NCI-H2029 treated with DMSO at 0.1 percent for 48 hours (cell line): ENCODE measurements at places on chromosomes 6 and 20.

DNA sequence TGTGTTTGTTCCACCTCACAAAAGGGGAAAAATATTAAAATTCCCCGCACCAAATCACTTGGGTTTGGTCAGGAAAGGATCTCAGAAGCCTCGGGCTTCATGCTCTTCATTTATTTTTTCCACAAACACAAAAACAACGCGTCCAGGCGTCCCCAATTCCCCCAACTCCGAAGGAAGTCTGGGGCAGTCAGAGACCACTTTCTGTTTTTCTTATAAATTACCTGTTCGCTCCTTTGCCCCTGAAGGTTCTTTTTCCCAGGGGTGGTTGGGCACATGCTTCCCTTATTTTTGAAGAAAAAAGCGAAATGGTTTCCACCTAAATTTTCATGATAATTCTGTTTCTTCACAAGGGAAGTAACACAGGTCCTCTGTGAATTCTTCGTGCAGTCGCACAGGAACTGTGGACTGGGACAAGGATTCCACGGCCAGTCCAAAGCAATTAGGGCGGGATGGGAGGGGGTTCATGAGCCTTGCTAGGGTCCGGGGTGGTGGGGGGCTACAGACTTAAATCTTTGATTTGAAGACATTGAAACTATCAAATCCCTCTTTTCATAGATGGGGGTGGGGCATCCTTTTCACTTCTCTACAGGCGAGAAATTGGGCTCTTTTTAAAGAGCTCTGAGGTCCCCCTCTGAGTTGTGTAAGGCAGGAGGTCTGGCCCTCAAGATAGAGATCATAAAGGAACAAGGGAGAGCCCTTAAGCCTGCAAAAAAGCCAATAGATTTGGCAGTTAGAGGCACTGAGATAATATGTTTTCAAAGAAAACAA lies 30.5 kb upstream of the HFE start:
- DNase-seq: no peak

DNA sequence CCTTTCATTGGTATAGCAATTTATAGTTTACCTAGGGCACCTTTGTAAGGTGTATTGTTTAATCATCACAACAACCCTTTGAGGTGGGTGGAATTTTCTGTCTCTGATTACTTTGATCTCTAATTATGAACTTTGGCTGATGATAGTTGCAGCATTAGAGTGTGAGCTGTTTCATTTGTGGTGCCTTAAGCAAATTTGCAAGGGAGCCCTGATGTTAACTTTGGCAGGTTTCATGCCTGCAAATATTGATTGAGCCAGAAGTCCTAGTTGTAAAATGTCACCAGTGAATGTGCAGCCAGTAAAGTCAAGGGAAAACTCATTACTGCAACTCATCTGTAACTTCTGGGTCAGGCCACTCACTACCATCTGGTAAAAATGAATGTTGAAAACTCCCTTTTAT lies 29.8 kb downstream of the CTNNBL1 start:
- no peak for DNase-seq

- peak; percentile 26 for DNase-seq
Measured at GRCh38 chr6:32700391-32701040, 34.1 kb upstream of the HLA-DQB1 start.

DNA sequence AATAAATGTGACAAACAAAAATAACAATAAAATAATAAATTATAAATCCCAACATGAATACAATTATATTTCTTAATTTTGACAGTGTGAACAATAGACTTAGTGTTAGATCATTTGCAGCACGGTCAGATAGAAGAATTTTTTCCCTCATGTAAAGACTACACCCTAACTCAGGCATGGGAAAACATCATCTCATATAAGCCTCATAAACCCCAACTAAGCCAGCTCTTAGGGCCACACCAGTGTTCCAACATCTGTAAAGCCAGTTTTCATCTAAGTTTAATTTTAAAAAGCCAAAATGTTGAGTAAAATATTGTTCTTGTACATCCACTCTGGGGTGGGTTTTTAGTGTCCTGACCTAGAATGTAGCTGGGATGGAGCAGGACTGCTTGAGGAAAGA lies 167.4 kb downstream of the QRSL1 start:
- DNase-seq: no peak

DNA sequence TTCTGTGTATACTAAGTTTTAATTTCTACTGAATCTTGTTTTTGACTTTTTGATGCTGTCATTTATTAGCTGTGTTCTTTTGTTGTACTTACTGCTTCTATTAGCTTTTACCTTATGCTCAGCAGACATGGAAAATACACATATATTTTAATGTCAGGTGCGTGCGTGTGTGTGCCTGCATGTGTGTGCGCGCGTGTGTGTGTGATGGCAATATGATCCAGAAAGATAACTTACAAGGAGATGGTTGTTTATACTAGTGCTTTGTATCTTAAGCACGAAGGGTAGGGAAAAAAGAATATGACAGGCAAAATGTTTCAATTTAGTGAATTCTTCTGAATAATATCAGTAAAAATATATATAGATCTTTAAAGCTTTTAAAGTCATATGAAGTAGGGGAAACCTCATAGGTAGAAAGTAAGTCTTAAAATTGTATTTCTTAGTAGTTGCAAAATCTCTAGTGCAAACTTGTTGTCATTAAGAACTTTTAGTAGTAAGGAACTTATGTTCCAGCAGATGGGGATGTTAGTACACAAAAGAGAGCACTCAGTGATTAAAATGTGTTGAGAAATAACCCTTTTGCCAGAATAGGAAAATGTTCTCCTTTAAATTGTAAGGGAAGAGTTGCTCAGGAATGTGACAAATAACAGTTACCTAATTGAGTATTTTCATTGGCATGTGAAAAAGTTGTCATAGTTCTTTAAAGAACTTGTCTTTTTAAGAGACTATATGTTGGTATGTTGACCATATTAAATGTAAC lies 13.2 kb downstream of the QKI start:
- DNase-seq: no peak

- no peak for DNase-seq
Measured at GRCh38 chr20:33864324-33864963, 53.3 kb downstream of the CHMP4B start.

- no peak for DNase-seq
Measured at GRCh38 chr20:57743450-57744095, 33.8 kb upstream of the PMEPA1 start.

DNA sequence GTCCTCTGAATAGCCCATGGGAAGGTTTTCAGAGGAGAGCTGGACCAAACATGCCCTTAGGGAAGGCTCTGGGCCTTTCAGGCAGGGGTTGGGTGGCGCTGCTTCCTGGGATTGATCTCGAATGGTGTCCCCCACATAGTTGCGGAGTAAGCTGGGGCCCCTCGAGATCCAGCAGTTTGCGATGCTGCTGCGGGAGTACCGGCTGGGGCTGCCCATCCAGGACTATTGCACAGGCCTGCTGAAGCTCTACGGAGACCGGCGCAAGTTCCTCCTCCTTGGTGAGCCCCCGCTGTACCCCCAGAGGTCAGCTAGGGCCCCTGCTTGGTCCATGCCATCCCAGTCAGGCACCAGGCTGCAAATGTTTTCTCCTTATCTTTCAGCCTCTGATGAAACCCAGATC lies 19.3 kb downstream of the CCM2L start:
- DNase-seq: no peak

DNA sequence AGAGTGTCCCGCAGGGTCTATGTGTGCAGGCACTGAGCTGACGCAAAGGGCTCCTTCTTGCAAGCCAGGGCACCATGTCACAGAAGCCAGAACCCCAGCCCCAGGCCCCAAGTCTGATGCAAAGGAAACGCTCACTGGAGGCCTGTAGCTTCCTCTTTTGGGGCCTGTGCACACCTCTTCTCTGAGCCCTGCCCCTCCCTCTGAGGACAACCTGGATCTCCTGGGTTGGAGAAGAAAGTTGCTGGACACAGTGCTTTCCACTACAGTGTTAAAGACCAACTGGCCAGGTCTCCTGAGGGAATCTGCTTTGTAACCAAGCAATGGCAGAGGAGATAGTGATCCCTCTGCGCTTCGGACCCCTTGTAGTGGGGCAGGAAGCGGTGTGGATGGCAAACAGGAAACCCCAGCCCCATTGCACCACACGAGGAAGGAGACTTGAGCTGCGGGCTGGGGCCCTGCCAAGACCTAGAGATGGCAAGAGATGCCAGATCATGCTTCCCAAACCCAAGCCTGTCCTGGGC lies 90.0 kb downstream of the PRND start:
- DNase-seq: no peak

- no peak for DNase-seq
Measured at GRCh38 chr6:170155464-170156196, 135.2 kb downstream of the DLL1 start.

DNA sequence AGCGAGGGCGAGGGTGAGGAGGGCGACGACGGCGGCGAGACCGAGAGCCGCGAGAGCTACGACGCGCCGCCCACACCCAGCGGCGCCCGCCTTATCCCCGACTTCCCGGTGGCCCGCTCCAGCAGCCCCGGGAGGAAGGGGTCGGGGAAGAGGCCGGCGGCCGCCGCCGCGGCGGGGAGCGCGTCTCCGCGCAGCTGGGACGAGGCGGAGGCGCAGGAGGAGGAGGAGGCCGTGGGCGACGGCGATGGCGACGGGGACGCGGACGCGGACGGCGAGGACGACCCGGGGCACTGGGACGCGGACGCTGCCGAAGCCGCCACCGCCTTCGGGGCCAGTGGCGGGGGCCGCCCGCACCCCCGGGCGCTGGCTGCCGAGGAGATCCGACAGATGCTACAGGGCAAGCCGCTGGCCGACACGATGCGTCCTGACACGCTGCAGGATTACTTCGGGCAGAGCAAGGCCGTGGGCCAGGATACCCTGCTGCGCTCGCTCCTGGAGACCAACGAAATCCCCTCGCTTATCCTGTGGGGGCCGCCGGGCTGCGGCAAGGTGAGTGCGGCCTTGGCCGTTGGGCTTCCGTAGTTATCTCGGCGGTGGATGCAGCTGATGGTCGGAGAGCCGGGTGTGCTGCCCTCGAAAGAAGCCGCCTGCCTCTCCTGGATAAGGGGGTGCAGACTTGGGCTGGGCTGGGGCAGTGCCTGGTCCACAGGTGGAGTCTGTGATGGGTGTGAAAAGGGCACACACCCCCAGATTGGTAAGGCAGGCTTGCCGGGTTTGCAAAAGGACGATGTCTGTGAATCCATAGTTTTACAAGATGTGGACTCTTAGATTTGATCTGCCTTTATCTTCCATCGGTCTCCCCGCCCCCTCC lies 938 bp downstream of the WRNIP1 start:
- DNase-seq: no peak

DNA sequence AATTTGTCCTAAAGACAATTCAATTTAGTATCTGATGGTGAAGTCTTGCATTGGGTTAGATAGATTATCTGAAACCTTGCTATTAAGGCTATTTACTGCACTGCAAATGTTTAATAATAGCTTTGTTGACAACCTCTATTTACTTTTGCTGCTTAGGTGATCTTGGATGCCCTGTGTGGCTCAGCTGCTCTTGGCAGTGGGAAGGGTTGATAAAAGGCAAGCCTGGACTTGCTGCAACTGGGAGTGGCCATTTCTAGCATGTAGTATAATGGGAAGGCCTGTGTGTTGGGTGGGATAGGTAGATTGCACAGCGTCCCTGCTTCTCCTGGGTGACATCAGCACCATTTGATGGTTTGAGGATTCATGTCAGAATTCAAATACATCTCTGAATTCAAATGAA lies 49.1 kb downstream of the ARMC2 start:
- no peak for DNase-seq

DNA sequence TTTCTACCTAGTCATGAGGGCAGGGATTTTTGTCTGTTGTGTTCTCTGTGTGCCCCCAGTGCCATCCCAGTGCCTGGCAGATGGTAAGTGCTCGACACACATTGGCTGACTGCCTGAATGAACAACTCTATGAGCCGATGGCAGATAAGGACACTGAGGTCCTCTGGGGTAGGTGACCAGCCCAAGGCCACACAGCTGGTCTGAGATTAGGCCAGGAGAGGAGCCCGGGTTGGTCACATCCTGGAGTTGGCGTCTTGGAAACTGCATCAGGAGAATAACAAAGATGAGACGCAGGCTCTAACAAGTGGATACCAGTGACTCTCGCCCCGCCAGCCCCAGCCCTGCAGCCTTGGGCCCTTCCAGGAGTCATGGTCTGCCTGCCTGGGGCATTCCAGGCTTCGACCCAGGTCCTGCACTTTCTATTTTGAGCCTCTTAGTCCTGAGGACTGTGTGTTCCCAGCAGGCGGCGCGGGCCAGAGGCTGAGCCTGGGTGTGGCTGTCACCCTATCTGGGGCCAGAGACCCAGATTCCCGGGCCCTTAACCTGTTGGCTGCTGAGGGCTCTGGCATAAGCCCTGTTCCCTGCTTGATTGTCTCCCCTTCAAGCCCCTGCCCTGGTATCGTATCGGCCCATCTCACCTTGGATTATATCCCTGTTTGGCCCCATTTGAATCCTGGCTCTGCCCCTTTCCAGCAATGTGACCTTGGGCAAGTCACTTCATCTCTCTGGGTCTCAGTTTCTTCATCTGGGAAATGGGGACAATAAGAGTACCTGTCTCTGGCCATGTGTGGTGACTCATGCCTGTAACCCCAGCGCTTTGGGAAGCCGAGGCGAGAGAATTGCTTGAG lies 88.3 kb downstream of the CEBPB start:
- DNase-seq: no peak

DNA sequence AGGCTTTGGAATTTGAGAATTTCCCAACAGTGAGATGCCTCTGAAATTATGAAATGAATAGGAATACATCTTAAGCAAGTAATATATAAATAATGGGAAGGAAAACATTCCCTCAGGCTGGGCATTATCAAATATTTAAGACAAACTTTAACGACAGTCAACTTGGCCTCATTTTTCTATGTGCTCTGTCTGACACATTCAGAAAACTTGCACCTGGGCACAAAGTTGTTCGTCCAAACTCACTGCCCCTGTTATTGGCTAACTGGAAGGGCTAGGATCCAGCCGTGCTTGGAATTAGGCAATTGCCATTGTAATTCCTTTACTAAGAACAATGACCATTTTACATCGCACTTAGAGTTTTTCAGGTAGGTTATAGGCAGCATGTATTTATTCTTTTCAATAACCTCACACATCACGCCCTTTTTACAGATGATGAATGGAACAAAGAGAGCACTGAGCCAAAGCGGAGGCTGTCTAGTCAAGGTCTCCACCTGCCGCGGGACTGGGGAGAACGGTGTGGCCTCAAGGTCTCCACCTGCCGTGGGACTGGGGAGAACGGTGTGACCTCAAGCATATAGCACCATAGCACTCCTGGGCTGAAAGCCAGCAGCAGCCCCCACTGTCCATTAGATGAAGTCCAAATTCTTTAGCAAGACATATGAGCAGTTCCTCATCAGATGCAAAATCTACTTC lies 40.7 kb upstream of the FOXQ1 start:
- DNase-seq: no peak

- no peak for DNase-seq
Measured at GRCh38 chr6:40887792-40888340, 151.2 kb downstream of the UNC5CL start.
